ENCODE measurements at places on chromosomes 1 and 21.

DNA sequence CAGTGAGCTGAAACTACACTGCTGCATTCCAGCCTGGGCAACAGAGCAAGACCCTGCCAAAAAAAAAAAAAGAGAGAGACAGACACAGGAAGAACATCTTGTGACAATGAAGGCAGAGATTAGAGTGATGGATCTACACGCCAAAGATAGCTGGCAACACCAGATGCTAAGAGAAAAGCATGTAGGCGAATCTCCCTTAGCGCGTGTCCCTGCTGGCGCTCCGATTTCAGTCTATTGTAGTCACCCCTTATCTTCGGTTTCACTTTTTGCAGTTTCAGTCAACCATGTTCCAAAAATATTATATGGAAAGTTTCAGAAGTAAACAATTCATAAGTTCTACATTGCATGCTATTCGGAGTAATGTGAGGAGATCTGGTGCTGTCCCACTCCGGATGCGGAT, 11.6 kb upstream of the BRDT start:
- no peak for DNase-seq

GRCh38 chr1:15577691-15578090, 7.2 kb downstream of the AGMAT start:
- no peak for DNase-seq

GRCh38 chr1:38360807-38361206, 314.2 kb upstream of the POU3F1 start:
- DNase-seq, result no peak

DNA sequence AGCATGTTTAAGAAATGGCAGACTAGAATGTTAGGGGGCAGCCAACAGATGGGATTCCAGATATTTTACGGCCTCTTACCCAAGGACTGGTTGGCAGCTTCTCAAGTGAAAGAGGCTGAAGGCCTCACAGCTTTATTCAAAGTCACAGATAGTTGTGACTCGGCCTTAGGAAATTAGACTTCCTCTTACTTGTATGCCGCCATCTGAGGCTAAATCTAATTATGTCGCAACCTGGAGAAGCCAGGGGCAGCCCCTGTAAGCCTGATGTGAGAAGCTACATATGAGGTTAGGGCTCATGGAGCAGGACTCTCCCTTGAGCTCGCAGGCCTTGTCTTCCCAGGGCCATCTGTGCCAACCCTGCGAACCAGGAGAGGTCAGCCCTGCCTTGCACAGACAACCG, 352.5 kb downstream of the HHAT start:
- DNase-seq, result no peak

GRCh38 chr21:39064325-39065012, 118.8 kb downstream of the PSMG1 start:
- DNase-seq, result no peak

- no peak for DNase-seq
Observed at GRCh38 chr21:28587748-28588147, 404.9 kb downstream of the LTN1 start.

DNA sequence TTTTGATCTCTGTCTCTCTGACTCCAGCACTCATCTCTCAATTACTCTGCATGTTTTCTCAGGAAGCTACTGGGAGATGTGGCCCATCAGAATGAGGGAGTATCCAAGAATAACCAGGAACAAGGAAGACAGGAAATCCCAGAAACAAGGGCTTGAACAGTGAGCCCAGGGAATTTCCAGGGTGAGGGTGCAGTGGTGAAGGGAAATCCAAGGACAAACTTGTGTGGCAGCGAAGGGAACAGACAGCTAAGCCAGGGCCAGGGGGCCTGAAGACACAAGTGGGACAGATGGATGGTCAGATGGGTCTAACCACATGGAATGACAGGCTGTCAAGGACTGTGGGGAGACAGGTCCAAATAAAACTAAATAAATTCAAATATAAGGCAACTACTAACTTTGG, 121.8 kb upstream of the ERRFI1 start:
- no peak for DNase-seq

DNA sequence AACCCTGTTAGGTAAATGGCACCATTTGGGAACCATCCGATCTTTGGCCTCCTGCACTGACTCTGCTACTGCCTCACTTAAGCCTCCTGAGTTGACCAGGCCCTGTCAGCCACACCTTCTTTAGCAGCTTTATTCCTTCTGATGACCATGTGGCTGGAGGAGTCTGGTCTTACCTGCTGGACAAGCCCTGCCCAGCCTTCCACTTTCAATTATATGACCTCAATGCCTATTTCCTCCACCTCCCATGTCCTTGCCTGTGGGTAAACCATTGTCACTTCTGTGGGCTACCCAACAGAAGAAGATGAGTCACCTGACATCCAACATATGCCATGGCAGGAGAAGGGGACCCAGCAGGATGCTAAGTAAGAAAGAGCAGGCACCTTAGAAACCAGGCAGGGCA, 393.8 kb downstream of the NTNG1 start:
- DNase-seq, result no peak

DNA sequence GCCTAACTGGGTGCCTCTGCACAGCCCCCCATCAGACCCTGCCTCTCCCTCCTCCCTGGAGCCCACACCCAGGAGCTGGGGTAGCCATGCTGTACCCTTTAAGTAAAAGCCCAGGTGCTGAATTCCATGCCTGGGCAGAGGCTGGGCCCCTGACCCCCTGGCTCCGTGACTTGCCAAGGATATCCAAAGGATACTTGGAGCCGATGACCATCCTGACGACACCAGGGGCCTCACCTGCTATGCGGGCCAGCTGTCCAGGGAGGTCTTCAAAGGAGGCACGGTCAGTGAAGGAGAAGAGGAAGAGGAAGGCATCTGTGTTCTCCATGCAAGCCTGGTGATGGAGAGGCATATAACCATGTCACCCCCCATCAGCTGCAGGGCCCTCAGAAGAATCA, 4.7 kb downstream of the CPLANE2 start:
- DNase-seq, result no peak

- DNase-seq, result no peak
Observed at GRCh38 chr1:10906866-10907519, 105.5 kb upstream of the TARDBP start.

DNA sequence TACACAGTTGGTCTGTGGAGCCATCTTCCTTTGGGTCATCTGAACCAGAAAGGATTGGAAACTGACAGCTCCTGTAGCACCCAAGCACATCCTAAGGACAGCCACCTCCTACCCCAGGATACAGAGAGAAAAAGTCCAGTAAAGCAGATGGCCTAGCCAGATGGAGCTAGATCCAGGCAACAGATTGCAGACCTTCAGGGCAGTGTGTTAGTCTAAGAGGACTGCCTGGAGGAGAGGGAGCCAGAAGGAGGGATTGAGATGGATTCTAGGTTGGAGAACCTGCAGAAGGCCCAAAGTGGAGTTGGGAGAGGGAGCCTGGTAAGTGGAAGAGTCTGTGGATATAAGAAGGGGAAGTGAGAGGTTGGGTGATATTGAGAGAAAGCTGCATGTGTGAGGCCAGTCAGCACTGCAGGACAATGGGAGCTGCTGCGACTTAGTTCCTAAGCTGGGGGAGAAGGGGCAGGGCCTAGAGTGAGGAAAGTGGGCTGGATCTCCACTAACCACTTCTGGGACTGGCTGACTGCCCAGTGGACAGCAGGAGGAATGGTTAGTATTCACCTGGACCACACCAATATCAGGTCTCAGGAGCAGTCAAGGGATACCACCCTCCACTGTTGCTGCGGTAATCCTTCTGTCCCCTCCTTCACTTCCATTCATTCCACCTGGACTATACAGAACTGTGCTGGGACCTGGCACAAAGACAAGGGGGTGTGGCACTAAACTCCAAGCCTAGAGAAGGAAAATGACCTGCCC, 13.4 kb downstream of the BCAN start:
- DNase-seq, result no peak

DNA sequence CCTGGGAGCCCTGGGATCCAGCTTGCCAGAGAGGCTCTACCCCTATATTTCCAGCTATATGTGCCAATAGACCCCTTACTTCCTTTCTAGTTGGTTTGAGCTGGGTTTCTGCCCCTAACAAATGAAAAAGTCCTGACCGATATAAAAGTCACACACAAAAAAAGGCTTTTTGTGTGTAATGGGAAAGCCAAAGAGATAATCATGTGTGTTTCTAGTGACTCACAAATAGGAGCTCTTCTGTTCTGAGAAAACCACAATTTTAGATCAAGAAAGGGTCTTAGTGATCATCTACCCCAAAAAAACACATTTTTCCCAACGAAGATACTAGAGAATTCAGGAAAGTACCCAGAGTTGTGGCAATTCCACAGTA, 23.0 kb upstream of the PLEKHA6 start:
- no peak for DNase-seq

- DNase-seq, result no peak
Observed at GRCh38 chr21:37341254-37341960, 25.2 kb upstream of the DYRK1A start.

DNA sequence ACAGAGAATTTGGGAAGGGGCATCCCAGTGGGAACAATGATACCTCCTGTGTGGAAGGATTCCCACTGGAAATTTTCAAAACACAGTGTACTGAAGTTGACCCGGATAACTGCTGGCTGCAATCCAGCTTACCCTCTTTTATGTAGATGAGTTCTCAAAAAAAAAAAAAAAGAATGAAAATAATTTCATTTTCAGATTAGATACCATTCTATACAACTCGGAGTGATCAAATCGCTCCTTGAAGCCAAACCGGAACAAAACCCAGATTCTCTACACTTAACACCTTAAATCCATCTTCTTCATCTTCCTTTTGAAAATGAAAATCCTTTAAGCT, 69.1 kb downstream of the KAZN start:
- DNase-seq, result no peak

- no peak for DNase-seq
Observed at GRCh38 chr21:46291561-46291960, 5.4 kb downstream of the YBEY start.

DNA sequence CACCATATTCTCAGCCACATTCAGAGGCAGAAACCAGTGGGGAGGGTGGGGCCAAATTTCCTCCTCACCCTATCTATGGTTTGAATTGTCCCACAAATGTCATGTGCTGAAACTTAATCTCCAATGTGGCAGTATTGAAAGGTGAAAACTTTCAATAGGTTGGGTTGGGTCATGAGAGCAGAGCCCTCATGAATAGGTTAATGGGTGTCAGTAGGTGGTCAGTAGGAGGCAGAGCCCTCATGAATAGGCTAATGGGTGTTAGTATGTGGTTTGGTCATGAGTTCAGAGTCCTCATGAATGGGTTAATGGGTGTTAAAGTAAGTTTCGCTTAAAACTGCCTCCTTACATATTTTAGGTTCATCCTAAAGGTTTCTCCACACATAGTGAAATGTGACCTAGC, 170.0 kb downstream of the FCRL5 start:
- DNase-seq, result no peak

DNA sequence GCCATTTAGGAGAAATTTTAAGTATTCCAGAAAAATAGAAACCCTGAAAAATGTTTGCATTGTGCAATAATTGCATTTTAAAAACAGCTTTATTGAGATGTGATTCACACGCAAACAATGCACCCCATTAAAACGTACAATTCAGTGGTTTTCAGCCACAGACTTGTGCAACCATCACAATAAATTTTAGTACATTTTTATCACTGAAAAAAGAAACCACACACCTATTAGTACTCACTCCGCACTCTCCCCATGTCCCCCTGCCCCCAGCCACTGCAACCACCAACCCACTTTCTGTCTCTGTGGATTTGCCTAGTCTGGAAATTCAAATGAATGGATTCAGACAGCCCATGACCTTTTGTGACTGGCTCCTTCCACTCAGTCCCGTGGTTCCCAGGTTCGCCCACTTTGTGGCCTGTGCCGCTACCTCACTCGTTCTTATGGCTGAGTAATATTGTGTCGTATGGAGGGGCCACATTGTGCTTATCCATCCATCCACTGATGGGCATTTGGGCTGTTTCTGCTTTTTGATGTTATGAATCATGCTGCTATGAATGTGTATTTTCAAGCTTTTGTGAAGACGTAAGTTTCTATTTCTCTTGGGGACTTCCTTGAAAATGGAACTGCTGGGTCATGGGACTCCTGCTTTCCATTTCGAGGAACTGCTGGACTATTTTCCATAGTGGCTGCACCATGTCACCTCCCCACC, 147.7 kb upstream of the ARHGEF16 start:
- DNase-seq, result no peak

GRCh38 chr21:36384885-36385232, 333 bp upstream of the CHAF1B start:
- DNase-seq, result no peak

- DNase-seq, result no peak
Observed at GRCh38 chr1:21499283-21499950, 9.8 kb upstream of the ALPL start.

DNA sequence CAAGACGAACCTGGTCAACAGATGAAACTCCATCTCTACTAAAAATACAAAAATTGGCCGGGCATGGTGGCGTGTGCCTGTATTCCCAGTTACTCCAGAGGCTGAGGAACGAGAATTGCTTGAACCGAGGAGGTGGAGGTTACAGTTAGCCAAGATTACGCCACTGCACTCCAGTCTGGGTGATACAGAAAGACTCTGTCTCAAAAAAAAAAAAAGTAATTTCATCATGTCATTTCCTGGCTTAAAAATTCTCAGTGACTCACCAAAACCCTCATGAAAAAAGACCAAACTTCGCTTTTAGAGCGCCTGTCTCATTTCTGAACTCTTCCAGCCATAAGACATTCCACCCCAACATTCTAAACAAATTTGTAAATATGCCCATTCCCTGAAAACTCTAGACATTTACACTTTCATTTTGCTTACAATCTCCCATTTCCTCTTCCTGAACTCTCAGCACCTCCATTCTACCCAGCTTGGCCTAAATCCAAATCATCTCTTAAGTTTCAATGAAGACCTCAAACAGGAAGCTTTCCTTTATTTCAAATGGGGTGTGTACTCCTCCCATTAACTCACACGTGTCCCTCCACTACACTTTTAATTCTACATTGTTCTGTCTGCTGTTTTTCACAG, 50.5 kb upstream of the PRRC2C start:
- DNase-seq, result no peak

- no peak for DNase-seq
Observed at GRCh38 chr1:155529929-155530328, 32.7 kb downstream of the ASH1L start.

- DNase-seq, result no peak
Observed at GRCh38 chr1:15016001-15016400, 137.5 kb upstream of the TMEM51 start.

DNA sequence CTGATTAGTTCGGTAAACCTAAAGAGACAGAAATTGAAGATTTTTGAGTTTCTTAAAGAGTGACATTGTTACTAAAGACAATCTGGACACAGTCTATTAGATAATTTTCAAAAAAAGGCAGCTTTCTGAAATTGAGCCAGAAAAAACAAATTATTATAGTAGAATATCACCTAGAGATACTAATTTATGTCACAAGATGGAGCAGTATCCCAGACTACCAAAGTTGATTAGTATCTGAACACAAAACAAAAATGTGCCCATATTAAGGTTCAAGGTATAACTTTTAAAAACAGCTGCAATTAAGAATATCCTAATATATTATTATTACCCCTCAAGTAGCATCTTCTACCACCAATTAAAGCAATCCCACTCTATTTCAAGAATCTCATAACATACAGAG, 40.5 kb upstream of the SYT2 start:
- no peak for DNase-seq

DNA sequence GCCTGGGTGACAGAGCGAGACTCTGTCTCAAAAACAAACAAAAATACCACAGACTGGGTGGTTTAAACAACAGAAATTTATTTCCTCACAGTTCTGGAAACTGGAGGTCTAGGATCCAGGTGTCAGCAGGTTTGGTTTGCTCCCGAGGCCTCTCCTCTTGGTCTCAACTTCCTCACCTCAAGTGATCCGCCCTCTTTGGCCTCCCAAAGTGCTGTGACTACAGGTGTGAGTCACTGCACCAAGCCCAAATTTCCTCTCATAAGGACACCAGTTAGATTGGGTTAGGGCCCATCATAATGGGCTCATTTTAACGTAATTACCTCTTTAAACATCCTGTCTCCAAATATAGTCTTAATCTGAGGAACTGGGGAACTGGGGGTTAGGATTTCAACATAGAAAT, 35.5 kb downstream of the MFSD2A start:
- no peak for DNase-seq
